Activated CD4-positive, CD25-positive, alpha-beta regulatory T cell treated with anti-CD3 and anti-CD28 coated beads, Interleukin-2, amount 50 U/mL, for 16 hours (primary cell): ENCODE measurements at places on chromosomes 2 and 18.

DNA sequence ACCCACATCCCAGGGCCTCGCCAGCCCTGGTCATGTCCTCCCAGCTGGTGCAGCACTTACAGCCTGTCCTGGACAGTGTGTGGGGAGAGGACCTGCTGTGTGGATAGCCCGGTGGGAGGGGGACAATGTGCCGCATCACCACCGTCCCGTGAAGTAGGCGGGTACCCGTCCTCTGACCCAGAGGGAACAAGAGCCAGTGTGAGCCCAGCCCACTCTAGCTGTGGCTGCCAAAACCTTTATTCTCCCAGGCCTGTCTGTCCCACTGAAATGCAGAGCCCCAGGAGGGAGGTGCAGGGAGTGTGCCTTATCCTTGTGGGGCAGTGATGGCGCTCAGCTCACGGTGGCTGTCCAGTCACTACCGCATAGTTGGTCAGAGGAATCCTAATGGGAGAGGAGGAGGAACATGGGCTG, 1.7 kb downstream of the TRAF3IP1 start:
- DNase-seq: no peak

GRCh38 chr2:185316383-185316782, 422.2 kb upstream of the FSIP2 start:
- DNase-seq: no peak

DNA sequence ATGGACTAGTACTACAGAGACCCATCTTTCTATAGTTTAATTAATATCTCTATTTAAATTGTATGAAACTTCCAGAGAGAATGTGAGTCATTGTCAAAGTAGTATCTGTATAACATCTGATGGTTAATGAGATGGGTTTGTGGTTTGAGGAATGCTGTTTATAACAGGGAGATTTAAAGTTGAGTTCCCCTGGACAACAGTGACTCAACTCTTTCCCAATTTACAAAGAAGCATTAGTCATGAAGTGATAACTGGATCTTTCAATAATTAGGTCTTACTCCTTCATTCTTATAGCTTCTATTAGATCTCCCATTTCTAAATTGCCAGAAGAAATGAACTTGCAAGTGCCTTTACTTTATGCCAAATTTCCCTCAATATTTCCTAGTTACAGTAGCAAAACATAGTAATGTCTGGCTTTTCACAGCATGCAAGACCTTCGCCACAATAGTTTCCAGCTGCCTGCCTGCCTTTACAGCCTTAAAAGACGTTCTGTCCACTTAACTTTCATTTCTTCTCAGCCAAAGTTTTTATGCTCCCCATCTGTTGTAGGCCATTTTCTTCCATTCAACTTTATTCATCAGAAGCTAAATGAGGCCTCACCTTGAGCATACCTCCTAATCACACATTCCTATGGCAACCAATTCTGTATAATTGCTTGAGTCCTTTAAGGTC, 47.7 kb upstream of the WDR75 start:
- no peak for DNase-seq

DNA sequence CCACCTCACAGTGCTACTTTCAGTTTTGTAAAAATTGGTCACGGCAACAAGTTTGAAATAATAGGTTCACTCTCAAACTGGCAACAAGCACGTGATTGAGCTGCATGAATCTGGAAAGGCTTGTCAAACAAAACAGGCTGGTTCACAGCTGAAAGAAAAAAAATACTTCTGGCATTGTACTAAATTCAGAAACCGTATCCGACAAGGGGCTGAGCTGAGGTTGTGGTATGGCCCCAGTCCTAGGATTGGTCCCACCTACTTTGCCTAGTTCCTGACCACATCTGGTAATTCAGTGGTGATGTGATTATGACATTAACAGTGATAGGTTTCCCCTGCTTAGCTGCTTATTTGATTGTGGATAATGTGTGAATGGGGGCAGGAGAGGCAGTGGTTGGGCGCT, 326.5 kb upstream of the THUMPD2 start:
- no peak for DNase-seq

DNA sequence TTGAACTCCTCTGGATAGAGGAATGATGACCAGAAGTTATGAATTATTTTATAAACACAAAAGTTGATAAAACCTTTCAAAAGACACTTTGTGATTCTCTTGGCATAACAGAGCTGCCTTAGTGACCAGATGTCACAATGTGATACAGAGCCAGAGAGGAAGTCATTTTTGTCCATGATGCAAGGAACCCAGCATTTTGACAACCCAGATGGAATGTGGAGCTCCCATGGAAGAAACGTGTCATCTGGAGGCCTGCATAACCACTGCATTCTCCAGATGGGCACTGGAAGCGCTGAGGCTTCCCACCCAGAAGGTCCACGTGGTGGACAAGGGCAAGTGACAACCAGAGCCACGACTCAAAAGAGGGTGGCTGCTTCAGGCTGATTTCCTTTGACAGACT, 30.1 kb downstream of the HRH4 start:
- DNase-seq: no peak

DNA sequence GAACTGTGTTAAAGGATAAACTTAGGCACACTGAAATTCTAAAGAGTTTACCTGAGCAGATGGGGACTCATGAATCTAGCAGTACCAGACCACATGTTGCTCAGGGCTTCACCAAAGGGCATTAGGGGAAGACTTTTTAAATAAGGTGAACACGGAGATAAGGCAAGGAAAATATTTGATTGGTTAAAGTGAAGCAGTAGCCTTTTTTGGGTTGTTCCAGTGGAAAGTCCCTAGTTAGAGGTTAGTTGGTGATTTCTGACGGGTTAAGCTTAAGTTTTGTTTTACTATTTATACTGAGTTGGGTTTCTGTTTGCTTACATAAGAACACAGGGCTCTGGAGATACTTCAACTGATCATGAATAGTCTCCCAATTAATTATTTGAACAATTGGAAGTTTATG, 722.5 kb downstream of the SOCS6 start:
- no peak for DNase-seq

DNA sequence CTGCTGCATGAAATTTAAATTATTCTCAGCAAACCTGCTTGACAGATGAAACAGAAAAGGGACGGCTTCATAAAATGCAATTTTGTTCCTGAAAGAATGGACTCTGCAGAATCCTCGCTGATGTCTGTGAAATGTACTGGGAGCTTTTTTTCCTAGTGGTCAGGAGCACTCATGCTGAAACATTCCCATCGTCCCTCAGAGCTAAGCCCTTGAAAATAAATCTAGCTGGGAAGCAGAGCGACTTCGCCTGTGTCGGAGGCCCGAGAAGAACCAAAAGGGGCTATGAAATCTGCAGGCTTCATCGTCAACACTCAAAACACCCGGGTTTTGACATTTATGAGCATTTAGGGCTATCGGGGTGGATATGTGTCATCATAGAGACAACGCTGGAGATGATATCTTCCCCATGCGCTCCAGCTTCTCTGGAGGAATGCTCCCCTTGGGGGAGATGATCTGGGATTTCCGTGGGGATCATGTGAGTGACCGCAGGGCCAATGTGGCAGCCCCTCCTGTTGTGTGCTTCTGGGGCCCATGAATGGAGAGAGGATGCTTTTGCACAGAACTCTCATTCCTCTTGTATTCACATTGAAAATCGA, 182.3 kb downstream of the KLHL29 start:
- no peak for DNase-seq

DNA sequence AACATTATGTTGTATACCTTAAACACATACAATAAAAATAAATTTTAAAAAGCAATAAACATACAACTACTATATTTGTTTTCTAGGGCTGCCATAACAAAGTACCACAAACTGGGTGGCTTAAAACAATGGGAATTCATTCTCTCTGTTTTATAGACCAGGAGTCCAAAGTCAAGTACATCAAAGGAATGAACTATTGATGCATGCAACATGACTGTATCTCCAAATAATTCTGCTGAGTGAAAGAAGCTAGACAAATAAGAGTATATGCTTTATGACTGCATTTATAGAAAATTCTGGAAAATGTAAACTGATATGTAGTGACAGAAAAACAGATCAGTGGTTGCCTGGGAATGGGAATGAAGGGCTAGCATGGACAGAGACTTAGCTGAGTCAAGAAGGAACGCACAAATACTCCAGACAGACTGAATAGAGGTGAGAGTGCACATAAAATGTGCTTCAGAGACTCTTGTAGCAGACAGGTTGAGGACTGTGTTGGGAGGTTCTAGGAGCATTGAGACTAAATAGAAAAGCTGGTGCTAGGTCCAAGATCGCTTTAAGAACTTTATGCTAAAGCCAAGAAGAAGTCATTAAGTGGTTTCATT, 11.0 kb upstream of the PLA2R1 start:
- DNase-seq: no peak

DNA sequence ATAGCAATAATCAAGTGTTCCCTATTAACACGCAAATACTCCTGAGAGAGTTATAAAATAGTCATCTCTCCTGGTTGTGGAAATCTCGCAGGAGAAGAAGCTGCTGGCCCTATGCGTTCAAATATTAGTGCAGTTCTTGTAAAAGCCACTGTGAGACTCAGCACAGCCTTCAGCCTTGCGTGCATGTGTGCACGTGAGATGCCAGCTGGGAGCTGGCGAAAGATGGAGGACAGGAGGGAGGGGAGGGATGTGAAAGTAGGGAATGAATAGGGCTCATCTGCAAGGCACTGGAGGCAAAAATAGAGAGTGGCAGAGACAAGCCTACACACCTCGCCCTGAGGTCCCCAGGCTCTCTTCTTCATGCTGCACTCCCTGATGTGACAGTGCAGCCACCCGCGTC, 126.5 kb downstream of the INO80D start:
- no peak for DNase-seq

GRCh38 chr18:43934322-43934721, 657.0 kb upstream of the SYT4 start:
- DNase-seq: no peak

GRCh38 chr2:144578099-144578498, 58.2 kb upstream of the ZEB2 start:
- DNase-seq: no peak

GRCh38 chr2:12579018-12579417, 137.7 kb upstream of the TRIB2 start:
- no peak for DNase-seq

DNA sequence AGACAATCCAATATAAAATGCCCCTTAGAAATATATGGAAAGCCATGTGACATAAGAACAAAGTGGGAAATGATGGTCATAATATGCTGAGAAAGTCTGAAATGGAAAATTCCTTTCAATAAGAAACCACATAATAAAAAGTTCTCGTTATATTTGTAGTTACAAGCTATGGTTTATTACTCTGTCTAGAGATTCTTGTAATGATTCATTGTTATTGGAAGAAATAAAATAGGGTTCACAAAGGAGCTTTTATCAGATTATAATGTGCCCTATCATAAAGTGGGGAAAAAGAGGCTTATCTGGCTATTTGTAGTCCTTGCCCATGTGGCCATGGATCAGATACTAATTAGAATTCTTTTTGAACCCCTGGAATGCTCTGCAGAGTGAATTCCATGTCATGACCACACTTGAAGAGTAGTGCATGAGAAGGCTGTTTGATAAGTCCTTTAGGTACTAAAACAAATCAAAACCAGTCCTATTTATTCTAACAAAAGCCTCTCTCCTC, 420.7 kb upstream of the NRP2 start:
- DNase-seq: no peak

GRCh38 chr2:22037274-22037673, 913.5 kb downstream of the TDRD15 start:
- no peak for DNase-seq
